ENCODE measurements at places on chromosomes 5 and 9. TPM values are rescaled to one million over a fixed set of nuclear protein-coding genes. Genes with fewer than 3 reads are reported as not detected.

DNA sequence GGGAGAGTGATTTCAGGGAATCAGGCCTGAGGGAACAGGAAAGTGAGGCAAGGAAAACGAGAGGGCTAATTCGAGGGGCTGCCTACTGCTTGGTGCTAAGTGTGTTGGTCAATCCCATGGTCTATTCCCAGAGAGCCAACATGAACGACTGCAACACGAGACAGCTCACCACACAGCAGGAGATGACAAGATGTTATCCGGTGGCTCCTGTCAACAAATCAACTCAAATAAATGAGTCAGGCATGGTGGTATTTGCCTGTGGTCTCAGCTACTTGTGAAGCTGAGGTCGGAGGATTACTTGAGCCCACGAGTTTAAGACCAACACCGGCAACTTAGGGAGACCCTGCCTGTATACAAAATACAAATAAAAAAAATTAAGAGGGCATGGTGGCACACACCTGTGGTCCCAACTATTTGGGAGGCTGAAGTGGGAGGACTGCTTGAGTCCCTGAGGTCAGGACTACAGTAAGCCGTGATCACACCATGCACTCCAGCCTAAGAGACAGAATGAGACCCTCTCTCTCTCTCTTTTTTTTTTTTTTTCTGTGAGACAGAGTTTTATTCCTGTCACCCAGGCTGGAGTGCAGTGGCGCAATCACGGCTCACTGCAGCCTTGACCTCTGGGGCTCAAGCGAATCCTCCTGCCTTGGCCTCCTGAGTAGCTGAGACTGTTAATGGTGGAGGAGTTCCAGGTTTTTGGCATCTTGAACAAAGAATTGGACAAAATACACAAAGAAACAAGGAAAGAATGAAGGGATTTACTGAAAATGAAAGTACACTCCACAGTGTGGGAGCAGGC lies 9.0 kb upstream of the FAF2 start:
- DNase-seq, result no peak
- no peak overlapping the region for H3K4me3 ChIP-seq
- H3K27ac ChIP-seq, result no peak overlapping the region
- no peaks in the 10 kb centered on the region for H3K27me3 ChIP-seq

GRCh38 chr5:121152411-121152810 lies 688.3 kb downstream of the PRR16 start:
- no peak for DNase-seq
- no peak overlapping the region for H3K27ac ChIP-seq

Gene SPOCK1
- 63.8 TPM for total RNA-seq

GRCh38 chr9:133973111-133973790 lies 18.9 kb downstream of the VAV2 start:
- H3K36me3 ChIP-seq, result no peaks in the 10 kb centered on the region
- H3K4me1 ChIP-seq, result peaks cover 5% of the 10 kb centered on the region
- H3K27me3 ChIP-seq, result no peaks in the 10 kb centered on the region
- no peak overlapping the region for H3K27ac ChIP-seq
- no peak for DNase-seq

DNA sequence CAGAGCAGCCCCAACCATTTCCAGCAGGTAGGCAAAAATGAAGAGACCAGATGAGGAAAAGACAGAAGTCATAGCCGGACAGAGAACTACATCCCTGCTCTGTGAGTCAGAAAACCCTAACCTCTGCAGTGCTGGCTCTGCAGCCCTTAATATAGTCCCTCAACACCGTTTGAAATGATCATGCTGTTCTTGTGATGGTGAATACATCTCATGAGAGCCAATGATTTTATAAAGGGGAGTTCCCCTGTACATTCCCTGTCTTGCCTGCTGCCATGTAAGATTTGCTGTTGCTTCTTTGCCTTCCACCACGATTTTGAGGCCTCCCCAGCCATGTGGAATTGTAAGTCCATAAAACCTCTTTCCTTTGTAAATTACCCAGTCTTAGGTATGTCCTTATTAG lies 216.8 kb upstream of the RFX3 start:
- H3K27me3 ChIP-seq, result no peaks in the 10 kb centered on the region
- no peak overlapping the region for H3K27ac ChIP-seq
- no peaks in the 10 kb centered on the region for H3K4me1 ChIP-seq
- no peak overlapping the region for H3K4me3 ChIP-seq
- no peaks in the 10 kb centered on the region for H3K36me3 ChIP-seq

Gene C9
- 0.74 TPM for total RNA-seq

GRCh38 chr9:101468116-101468515 lies 32.5 kb upstream of the ALDOB start:
- no peak for DNase-seq
- H3K36me3 ChIP-seq, result no peaks in the 10 kb centered on the region
- no peaks in the 10 kb centered on the region for H3K27me3 ChIP-seq

GRCh38 chr5:72305194-72306142 lies 14.6 kb downstream of the MRPS27 start:
- H3K27me3 ChIP-seq, result no peaks in the 10 kb centered on the region
- no peak for DNase-seq
- H3K4me1 ChIP-seq, result no peaks in the 10 kb centered on the region
- no peak overlapping the region for H3K27ac ChIP-seq
- no peaks in the 10 kb centered on the region for H3K36me3 ChIP-seq

Gene PELO
- total RNA-seq, result 9.4 TPM

- peaks cover 21% of the 10 kb centered on the region for H3K4me1 ChIP-seq
- no peaks in the 10 kb centered on the region for H3K27me3 ChIP-seq
- peak; percentile 32 for DNase-seq
- H3K36me3 ChIP-seq, result no peaks in the 10 kb centered on the region
Observed at GRCh38 chr9:18473652-18474279, at the start of gene ADAMTSL1. Gene ADAMTSL1 (plus strand): TSS chr9:18474153. CDS start chr9:18474233, 80 bp downstream.

Gene SPAAR
- total RNA-seq, result 56.9 TPM

GRCh38 chr5:10081584-10081983 lies 168.1 kb downstream of the ATPSCKMT start:
- H3K36me3 ChIP-seq, result no peaks in the 10 kb centered on the region
- H3K27ac ChIP-seq, result no peak overlapping the region
- no peaks in the 10 kb centered on the region for H3K27me3 ChIP-seq
- no peak for DNase-seq
- no peak overlapping the region for H3K4me3 ChIP-seq
- H3K4me1 ChIP-seq, result no peaks in the 10 kb centered on the region

GRCh38 chr5:96569770-96570169 lies 92.4 kb upstream of the CAST start:
- no peak overlapping the region for H3K27ac ChIP-seq
- H3K4me3 ChIP-seq, result no peak overlapping the region
- H3K27me3 ChIP-seq, result no peaks in the 10 kb centered on the region

Gene KIAA0825
- total RNA-seq, result 11.2 TPM

GRCh38 chr9:126516936-126517832 lies 96.5 kb upstream of the LMX1B start:
- no peaks in the 10 kb centered on the region for H3K27me3 ChIP-seq
- H3K4me3 ChIP-seq, result no peak overlapping the region
- H3K36me3 ChIP-seq, result no peaks in the 10 kb centered on the region
- H3K4me1 ChIP-seq, result no peaks in the 10 kb centered on the region

Gene MUSK
- 6.9 TPM for total RNA-seq

- H3K27me3 ChIP-seq, result no peaks in the 10 kb centered on the region
- H3K27ac ChIP-seq, result no peak overlapping the region
- peaks cover 3% of the 10 kb centered on the region for H3K4me1 ChIP-seq
- no peak overlapping the region for H3K4me3 ChIP-seq
- no peak for DNase-seq
Observed at GRCh38 chr5:179609834-179610108, 13.7 kb downstream of the HNRNPH1 start.

DNA sequence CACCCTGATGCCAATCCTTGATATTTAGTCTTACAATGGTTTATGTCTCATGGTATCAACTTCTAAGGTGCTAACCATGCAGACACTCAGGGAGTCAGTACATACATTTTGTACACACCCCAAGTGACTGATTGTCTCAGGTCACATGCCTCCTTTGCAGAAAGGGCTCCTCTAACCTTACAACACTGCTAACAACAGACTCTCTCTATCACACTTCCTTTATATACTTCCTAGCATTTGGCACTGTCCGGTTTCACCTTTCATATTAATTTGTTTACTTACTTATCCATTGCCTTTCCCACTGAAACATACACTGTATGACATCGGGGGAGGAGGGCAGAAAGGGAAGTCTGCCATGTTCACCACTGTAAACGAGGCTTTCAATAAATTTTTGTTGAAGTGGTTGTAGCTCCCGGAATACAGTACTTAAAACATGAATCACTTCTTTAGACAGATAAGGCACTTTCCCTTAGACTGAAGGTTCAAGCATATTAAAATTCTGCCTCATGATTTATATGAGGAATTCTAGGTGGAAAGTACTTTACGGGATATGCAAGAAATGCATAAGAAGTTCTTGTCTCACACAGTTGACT lies 20.6 kb downstream of the EMB start:
- no peak overlapping the region for H3K27ac ChIP-seq
- H3K4me3 ChIP-seq, result no peak overlapping the region
- H3K36me3 ChIP-seq, result no peaks in the 10 kb centered on the region

Gene COL15A1
- total RNA-seq, result 55.5 TPM

Gene SPATA31C1
- total RNA-seq, result 5.9 TPM

Gene CCDC152
- 2.4 TPM for total RNA-seq

- no peaks in the 10 kb centered on the region for H3K27me3 ChIP-seq
- H3K27ac ChIP-seq, result no peak overlapping the region
- DNase-seq, result no peak
- H3K36me3 ChIP-seq, result no peaks in the 10 kb centered on the region
- no peak overlapping the region for H3K4me3 ChIP-seq
- H3K4me1 ChIP-seq, result no peaks in the 10 kb centered on the region
Observed at GRCh38 chr9:74672237-74672636, 175.1 kb downstream of the RORB start.

DNA sequence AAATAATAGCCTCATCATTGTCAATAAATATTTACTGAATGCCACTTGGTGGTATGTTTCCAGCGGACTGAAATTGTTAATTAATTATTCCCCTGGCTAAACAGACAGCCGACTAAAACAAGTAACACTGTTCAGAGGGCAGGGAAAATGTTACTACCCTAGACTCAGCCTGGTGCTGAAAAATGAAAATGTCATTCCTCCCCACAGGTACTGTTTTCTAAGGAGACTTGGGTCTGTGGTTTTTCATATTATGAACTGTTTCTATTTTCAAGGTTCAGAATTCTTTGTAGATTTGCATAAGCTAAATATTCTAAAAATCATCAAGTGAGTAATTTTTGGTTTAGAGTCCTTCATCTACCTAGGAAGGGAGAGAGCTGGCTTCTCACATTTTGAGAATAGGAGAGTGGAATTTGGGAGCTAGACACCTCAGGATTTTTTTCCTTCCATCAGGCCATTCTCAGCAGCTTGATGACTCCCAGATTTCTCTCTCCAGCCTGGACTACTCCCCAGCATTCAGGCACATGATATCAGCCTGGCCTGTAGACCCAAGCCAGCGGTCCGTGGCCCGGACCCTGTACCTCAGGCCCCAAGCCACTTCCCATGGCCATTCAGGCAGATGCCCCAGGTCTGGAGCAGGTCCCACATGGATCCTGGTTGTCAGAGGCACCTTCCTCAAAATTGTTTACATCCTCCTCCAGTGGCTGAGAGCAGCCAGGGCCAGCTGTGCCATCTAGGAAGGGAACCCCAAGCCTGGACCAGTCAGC lies 24.4 kb downstream of the BHMT start:
- no peaks in the 10 kb centered on the region for H3K36me3 ChIP-seq
- no peak overlapping the region for H3K4me3 ChIP-seq
- H3K27me3 ChIP-seq, result no peaks in the 10 kb centered on the region
- no peak for DNase-seq
- H3K4me1 ChIP-seq, result no peaks in the 10 kb centered on the region

- no peak overlapping the region for H3K4me3 ChIP-seq
- no peaks in the 10 kb centered on the region for H3K36me3 ChIP-seq
- H3K27me3 ChIP-seq, result no peaks in the 10 kb centered on the region
- H3K27ac ChIP-seq, result no peak overlapping the region
- H3K4me1 ChIP-seq, result peaks cover 10% of the 10 kb centered on the region
Observed at GRCh38 chr9:27485158-27485557, 38.9 kb upstream of the IFNK start.

- no peak for DNase-seq
- no peaks in the 10 kb centered on the region for H3K36me3 ChIP-seq
- H3K4me3 ChIP-seq, result no peak overlapping the region
- no peaks in the 10 kb centered on the region for H3K4me1 ChIP-seq
Observed at GRCh38 chr9:114366334-114367128, 21.3 kb downstream of the AKNA start.

GRCh38 chr5:141879941-141880738 lies 1.9 kb upstream of the PCDH1 start:
- H3K4me1 ChIP-seq, result peaks cover 37% of the 10 kb centered on the region
- H3K36me3 ChIP-seq, result no peaks in the 10 kb centered on the region
- H3K27ac ChIP-seq, result no peak overlapping the region
- DNase-seq, result peak; percentile 57
- H3K4me3 ChIP-seq, result no peak overlapping the region

GRCh38 chr9:69295872-69296552 lies 29.0 kb upstream of the ENTREP1 start:
- no peaks in the 10 kb centered on the region for H3K27me3 ChIP-seq
- DNase-seq, result peak; percentile 50
- peaks cover 7% of the 10 kb centered on the region for H3K4me1 ChIP-seq
- no peaks in the 10 kb centered on the region for H3K36me3 ChIP-seq
- no peak overlapping the region for H3K27ac ChIP-seq
- no peak overlapping the region for H3K4me3 ChIP-seq

Gene ADAMTSL1
- 12.3 TPM for total RNA-seq

DNA sequence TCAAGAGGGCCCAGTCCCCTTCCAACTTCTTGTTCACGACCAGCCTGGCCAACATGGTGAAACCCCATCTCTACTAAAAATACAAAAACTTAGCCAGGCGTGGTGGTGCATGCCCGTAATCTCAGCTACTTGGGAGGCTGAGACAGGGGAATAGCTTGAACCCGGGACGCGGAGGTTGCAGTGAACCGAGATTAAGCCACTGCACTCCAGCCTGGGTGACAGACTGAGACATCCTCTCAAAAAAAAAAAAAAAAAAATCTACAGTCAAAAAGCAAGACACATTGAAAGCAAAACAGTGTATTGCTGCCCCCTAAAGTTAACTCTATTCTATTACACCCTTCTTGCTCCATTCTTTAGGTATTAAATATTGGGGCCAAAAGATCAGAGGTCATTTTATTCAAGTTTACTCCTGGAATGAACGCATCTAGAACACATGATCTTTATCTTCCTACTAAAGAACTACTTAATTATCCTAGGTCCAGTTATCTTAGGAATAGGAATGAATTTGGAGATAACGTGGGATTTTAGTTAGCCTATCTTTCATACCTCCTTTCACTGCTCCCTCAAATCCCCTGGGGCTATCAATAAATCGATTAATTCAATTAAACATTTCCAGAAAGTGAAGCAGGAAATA lies 2.4 kb downstream of the ATG12 start:
- H3K27me3 ChIP-seq, result no peaks in the 10 kb centered on the region
- peaks cover 16% of the 10 kb centered on the region for H3K4me1 ChIP-seq
- no peak overlapping the region for H3K4me3 ChIP-seq

GRCh38 chr9:89514337-89514736 lies 16.4 kb upstream of the SEMA4D start:
- H3K27me3 ChIP-seq, result no peaks in the 10 kb centered on the region
- H3K4me3 ChIP-seq, result no peak overlapping the region
- no peaks in the 10 kb centered on the region for H3K4me1 ChIP-seq
- no peaks in the 10 kb centered on the region for H3K36me3 ChIP-seq
- no peak for DNase-seq

DNA sequence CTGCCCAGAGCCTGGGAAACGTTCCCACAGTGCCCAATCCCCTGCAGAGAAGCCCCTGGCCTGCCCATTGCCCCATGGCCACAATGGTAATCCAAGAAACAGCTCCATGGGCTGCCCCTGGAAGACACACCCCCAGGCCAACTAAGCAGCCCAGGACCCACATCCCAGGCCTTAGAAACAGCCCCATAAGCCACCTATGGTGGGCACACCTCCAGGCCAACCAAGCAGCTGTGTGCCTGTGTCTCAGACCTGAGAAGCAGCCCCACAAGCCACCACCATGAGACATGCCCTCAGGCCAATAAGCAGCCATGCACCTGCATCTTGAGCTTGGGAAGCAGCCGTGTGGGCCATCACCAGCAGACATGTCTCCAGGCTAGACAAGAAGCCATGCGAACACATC lies 52.9 kb upstream of the SSBP2 start:
- no peaks in the 10 kb centered on the region for H3K36me3 ChIP-seq
- H3K4me1 ChIP-seq, result no peaks in the 10 kb centered on the region
- no peak for DNase-seq
- H3K27me3 ChIP-seq, result no peaks in the 10 kb centered on the region

Measured in testis (tissue), 5 donors.